ENCODE measurements at places on chromosomes 12 and 14. TPM values are rescaled to one million over a fixed set of nuclear protein-coding genes. Genes with fewer than 3 reads are reported as not detected.

- DNase-seq = no peak
These were observed 62.9 kb downstream of the GLRX5 start for GRCh38 chr14:95597784-95598211.

- DNase-seq = no peak
These were observed 3.6 kb downstream of the TTC5 start for GRCh38 chr14:20302042-20302755.

DNA sequence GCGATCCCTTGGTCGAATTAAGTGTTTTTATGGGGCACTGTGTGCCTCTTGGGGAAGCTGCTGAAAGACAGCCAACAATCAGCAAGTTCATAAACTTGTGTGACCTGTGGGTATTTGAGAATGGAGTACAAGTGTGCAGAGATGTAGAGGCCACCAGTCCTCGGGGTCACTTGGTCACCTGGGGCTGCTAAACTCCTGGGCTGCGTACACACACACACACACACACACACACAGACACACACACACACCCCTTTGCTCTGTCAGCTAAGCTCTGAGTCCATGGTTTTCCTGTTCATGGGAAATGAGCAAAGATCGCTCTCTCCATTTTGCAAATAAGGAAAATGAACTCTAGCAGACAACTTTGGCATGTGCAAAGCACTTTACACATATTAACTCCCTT, 24.5 kb downstream of the DYRK4 start:
- no peak for DNase-seq

DNA sequence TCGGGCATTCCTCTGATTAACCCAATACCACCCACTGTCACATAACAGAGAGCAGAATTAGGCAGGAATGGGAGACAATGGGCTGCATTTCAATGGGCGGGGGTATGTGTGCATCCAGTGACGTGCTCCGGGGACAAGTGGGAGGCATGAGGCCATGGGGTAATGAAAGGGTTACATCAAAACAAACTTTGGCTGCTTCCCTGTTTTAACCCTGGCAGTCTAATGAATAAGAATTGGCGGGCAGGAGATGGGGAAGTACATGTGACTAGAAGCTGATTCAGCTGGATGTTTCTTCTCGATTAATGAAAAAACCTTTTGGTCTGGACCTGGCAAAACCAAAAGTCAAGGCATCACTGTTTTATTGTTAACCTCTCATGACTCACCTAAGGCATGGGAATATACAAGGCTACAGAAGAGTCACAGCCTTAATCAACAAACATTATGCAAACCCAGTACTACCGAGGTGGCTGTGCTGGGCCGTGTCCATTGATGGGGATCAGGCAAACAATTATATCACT, 44.2 kb downstream of the SOCS2 start:
- DNase-seq = no peak

DNA sequence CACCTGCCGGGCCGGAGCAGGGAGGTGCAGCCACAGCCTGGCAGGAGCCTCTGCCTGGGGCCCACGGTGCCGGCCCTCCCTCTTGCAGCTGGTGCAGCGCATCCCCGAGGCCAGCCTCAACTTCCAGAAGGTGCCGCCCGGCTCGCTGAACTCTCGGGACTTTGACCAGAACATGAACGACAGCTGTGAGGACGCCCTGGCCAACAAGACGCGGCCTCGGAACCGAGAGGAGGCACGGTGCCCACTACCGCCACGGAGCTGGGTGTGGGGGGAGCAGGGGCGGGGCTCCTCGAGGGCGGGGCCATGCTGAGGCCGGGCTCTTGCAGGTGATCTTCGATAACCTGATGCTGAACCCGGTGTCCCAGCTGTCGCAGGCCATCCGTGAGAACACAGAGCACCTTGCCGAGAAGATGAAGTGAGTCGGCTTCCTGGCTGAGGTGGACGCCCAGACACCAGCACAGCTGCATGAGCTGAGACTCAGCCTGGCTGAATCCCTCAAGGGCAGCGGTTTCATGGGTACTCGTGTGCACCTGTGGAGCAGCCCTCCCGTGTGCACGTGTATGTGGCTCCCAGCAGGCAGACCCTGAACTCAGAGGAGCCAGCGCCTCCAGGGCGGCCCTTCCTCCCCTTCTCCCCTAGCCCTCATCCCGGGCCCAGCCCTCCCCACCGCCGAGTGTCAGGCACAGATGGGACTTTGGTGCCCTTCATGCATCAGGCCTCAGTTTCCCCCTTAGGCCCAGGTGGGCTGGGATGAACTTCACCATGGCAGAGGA, 28.6 kb downstream of the CEP170B start:
- no peak for DNase-seq

DNA sequence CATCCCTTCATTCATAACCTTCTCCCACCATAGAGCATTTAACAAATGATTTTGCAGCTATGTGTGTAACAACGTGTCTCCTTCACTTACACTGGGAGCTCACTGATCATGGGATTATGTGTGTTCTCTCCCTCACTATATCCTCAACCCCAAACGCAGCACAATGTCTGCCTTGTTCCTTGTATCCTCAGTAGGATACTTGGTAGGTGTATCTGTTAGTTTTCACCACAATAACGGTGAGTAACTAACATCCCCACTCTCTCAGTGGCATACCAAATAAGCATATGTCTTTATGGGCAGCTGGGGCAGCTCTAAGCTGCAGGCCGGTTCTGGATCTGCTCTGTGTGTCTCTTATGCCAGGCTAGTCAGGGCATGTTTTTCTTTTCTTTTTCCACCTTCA, 166.7 kb upstream of the PWP1 start:
- DNase-seq = no peak

Gene ADAM21
- 0.32 TPM for polyA plus RNA-seq

Gene OTX2
- not detected for polyA plus RNA-seq

Gene DAO
- not detected for polyA plus RNA-seq
